ENCODE measurements at places on chromosomes 7 and 10.

- peak; percentile 57 for DNase-seq
These were observed 48.9 kb downstream of the PUS7 start for GRCh38 chr7:105473163-105473562.

DNA sequence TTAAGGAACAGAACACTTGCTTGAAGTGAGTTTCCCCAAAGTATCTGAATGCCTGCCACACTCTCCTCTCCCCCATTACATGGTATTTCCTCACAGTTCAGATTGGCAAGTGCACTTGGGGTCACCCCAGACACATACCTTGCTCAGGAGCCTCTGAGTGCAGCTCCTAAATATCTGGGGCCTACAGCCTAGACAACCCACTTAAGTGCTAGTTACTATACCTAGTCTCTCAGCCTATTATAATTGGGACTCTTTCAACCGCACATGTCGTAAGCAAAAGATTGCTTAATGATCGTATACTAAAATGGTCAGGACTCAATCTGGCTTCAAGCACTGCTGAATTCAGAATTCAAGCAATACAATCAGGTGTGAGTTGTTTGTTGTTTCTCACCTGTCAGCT lies 19.9 kb downstream of the TMEM176B start:
- DNase-seq = no peak

DNA sequence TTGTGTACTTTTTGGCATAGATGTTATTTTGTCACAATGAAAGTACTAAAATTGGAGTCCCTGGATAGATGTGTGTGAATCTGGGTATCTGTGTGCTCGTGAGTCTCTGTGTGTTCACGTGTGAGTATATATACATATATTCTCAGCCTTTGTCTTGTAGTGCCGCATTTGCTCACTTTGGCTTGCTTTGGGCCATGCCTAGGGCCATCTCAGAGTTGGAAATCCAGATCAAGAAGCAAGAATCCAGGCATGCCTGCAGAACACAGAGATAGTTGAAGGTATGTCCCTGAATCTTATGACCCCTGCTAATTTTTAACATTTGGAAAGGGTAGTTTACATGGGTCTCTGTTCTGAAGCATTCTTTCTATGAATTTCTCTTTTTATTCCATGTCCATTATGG lies 208.7 kb downstream of the PHTF2 start:
- DNase-seq = no peak

DNA sequence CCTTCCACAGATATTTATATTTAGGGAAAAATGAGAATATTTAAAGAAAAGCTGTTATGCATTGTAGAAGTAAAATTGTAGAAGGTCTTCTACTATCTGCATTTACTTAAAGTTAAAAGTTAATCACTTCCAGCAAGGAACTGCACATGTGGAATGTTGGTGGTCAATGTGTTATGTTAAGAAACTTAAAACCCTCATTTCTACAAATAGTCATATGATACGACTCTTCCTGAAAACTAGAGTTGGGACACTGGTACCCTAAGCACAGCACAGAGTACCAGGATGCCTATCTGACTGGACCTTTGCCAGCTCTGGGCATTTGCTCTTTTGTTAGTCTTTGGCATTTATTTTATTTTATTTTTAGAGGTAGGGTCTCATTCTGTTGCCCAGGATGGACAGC lies 524.2 kb upstream of the GALNT17 start:
- DNase-seq = no peak

- DNase-seq = no peak
These were observed 32.2 kb upstream of the ZNF716 start for GRCh38 chr7:57417736-57418135.

DNA sequence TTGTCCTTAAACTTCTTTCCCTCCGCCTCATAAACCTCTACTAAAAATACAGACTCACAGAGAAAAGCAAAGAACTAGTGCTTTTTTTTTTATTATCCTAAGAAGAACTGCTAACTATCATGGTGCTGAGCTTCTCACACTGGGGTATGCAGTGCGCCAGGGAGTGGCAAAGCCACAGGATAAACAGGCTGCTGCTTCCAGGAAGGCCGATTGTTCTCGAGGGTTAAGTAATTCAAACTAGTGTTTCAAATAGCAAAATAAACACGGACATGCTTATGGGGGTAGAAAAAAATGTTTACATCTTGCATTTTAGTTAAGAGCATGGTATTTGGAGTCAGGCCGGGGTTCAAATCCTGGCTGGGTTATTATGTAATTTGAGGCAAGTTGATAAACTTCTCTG lies 157.0 kb downstream of the TAX1BP1 start:
- no peak for DNase-seq

DNA sequence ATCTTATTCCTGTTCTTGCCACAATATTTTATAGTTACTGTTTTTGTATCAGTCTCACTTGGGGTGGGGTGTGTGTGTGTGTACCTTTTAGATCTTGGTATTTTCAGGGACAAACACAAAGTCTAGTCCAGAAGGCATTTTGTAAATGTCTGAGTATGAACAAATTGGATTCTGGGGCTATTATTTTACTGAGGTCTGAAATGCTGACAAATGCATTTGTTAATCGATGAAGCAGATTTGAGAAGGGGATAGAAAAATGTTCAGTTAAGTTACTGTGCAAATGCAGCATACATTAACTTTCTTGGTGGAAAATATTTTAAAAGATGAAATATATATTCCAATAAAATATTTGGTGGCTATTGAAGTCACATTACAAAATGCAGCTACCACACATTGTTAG lies 267.4 kb downstream of the EXOC4 start:
- DNase-seq = no peak

DNA sequence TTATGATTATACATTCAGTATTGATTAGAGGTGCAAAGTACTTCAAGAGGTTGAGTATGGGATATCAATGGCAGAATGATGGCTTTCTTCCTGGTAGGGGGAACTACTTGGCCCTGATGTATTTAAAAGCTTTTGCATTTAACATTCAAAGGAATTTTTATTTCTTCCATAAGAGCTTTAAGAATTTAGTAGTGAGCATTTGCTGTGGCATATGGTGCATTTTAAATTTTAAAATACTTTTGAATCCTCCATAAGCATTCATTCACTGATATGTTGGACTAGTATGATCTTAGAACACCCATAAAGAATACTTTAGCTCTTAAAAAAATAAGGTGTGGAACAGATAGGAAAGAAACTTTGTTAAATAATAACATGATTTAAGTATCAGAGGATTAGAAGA lies 191.9 kb upstream of the PPP1R3A start:
- no peak for DNase-seq

DNA sequence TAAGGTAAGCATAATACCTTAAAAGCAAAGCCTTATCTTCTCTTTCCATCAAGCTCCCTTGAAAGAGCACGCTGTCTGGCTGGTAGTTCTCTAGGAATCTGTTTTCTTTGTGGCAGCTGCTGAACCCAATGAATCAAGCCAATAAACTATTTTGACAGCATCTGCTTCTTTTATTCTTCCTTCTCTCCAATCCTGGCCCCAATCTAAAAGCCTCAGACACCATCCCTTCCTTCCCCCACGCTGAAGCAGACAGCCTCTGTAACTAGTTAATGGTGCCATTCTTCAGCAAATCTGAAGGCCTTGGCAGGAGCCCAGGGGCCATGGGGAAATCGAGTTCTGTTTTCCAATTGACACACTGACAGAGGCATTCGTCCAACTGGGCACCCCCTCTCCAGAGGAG lies 186.6 kb upstream of the LYZL1 start:
- peak; percentile 95 for DNase-seq

- DNase-seq = no peak
These were observed 7.3 kb downstream of the ELMO1 start for GRCh38 chr7:37441386-37441760.

GRCh38 chr7:84970670-84971069 lies 216.2 kb downstream of the SEMA3D start:
- no peak for DNase-seq

- DNase-seq = no peak
These were observed 59.6 kb upstream of the TRIM24 start for GRCh38 chr7:138400400-138400886.

GRCh38 chr7:5634107-5634950 lies 147.1 kb downstream of the RNF216 start:
- DNase-seq = peak; percentile 88

DNA sequence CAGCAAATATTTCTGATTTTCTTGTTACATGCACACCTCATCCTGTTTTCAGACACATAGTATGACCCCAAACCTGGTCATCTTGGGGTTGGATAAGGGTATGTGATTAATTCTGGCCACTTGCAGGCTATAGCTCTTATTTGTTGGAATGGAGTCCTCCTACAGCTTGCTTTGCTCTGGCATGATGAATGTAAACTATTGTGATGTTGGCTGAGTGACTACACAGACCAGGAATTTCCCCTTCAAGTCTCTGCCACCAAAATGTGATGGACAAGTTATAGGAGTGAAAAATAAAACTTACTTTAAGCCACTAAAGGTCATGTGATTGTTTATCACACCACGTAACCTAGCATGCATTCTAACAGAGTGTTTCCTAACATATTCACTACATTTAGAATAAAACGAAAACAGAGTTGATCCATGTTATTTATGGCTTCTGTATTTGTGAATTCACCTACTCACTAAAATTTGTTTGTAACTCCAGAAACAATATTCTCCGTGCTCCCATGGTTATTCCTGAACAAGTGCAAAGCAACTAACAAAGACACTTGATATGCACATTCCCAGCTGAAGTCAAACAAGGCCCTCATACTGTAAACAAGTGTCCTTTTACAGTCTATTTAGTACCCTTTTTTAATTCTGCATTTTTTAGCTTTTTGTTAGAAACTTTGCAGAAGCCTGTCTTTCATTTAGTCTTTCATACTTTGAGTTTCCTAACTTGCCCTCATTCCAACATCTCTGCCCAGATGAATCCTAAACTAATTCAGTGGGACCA lies 599.2 kb upstream of the PCDH15 start:
- no peak for DNase-seq

GRCh38 chr7:154914996-154915380 lies 87.9 kb downstream of the PAXIP1 start:
- DNase-seq = no peak

DNA sequence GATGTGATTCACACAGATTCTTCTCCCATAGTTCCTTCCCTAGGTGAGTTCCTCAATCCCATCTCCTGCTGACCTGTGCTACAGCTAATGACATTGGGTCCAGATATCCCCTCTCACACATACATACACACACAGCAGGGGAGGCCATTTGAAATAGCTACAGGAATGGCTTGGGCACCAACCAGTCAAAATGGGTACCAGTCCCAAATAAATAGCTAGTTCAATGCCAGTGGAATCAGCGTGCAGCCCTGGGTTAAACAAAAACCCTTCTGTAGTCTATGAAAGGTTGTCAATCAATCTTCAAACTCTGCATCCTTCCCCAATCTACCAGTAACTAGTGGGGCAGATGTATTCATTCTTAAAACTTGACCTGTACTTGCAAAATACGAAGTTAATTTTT lies 9.3 kb downstream of the PNLIPRP2 start:
- DNase-seq = no peak

GRCh38 chr10:132591166-132591971 lies 53.8 kb downstream of the INPP5A start:
- DNase-seq = peak; percentile 60

- peak; percentile 91 for DNase-seq
These were observed at the start of gene ZC3HAV1L for GRCh38 chr7:139035586-139036353. Gene ZC3HAV1L, minus strand, starts transcription at chr7:139036042. Its CDS starts 25 bp downstream, at chr7:139036017.

- DNase-seq = no peak
These were observed 666.7 kb upstream of the C7orf33 start for GRCh38 chr7:147923841-147924240.

DNA sequence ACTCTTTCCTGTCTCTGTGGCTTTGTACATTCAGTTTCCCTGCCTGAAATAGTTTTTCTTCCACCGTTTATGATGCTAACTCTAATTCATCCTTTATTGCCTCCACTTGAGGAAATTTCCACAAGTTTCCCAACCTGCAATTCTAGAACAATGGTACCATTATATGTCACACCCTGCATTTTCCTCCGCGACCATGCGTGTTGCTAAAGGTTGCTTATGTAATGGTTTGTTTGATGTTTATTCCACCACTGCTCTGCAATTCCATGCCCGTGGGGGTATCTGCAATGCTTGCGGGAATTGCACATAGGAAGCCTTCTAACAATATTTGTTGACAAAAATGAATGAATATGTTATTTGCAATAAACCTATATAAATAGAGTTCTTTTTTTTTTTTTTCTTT lies 69.5 kb upstream of the ST8SIA6 start:
- no peak for DNase-seq

- no peak for DNase-seq
These were observed 133.8 kb downstream of the PON1 start for GRCh38 chr7:95190515-95190914.

- no peak for DNase-seq
These were observed 128.1 kb downstream of the VIPR2 start for GRCh38 chr7:159016591-159016990.

DNA sequence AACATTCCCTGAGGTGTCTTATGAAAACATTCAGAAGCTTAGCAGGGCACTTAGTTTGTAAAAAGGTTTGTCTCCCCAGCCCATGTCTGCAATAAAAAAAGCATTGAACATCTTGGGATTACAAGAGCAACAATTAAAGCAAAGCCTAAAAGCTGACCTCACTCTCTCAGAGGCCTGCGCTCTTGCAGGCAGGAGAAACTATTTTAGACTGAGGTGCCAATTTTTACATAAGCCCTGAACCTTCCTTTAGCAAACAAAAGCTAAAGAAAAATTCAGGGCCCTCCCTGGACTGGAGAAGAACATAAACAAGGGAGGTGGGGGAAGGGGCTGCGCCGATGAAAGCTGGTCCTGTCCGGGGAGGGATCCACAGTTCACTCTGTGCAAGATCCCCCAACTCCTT lies 312.7 kb upstream of the RNF32 start:
- no peak for DNase-seq

- peak; percentile 58 for DNase-seq
These were observed 1181.6 kb downstream of the DNAJB9 start for GRCh38 chr7:109751241-109751640.

- no peak for DNase-seq
These were observed 229.2 kb upstream of the HPS1 start for GRCh38 chr10:98675902-98676301.

DNA sequence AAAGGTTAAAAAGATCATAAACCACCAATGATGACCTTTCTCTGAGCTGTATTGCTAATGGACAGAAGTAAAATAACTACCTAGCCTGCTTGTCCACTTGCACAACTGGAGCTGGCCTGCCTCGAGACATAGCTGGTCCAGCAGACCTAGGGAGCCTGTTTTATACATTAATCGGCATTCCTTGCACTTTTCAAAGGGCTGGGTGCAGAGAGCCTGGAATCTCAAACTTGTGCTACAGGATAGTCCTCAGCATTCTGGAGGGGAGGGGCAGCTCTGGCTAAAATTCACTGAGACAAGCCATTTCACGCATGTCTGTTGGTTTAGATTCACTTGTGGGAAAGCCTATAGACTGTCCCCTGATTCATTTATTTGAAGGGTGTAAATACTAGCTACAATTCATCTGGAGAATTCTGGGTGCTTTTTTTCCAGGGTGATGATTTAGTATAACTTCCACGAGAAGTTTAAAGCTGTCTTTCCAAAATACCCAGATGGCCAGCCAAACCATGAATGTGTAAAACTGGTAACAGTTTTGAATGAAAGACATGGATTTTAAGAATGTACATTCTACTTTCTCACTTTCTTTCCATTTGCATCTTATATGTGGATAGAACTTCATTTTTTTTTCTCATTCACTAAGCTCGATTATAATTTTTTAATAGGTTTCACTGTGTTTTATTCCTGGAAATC lies 389.4 kb downstream of the KCNMA1 start:
- DNase-seq = peak; percentile 96

Data from islet precursor cell (in vitro differentiated cells).